ENCODE measurements at places on chromosomes 3 and 15.

DNA sequence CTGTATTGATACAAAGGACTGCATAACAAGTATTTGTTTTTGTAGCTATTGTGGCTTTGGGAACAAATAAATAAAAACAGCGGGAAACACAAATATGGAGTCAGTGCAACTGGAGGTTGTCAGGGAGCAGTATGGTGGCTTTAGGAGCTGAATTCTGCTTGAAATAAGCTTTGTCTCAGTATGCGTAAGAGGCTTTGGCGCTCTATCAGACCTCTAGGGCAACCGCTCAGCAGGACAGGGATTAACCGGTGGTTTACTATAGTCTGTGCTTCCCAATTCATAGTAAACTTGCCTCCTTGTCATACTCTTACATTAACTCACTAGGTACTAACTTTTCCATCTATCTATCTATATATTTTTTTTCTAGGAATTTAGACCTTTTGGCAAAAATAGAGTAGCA is 104.6 kb downstream of the ZIC1 start:
- no peak for DNase-seq

GRCh38 chr15:29278436-29279105 is 8.9 kb upstream of the NSMCE3 start:
- DNase-seq, result peak; percentile 31

GRCh38 chr3:112806903-112807302 is 39.8 kb downstream of the CD200R1L start:
- no peak for DNase-seq

GRCh38 chr3:180058238-180058637 is 21.5 kb upstream of the PEX5L start:
- DNase-seq, result no peak

GRCh38 chr3:28601291-28601690 is 252.7 kb upstream of the AZI2 start:
- DNase-seq, result no peak

DNA sequence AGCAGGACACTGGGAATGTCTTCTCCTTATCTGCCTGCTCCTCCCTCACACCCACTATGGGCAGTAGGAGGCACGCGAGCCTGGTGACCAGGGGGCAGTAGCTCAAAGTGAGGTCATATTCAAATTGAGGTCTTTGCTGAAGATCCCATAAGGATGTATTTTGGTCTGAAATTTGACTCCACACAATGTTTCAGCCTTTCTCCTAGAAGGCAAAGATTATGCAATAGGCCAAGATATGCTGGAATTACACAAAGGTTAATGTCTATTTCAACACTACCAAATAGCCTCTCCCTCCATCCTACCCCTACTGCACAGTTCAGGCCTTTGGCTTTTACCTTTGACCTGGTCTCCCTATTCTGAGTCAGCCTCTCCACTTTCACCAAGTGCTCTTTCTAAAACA is 203.0 kb downstream of the TIGIT start:
- DNase-seq, result no peak

- no peak for DNase-seq
Observed at GRCh38 chr3:102691507-102691906, 256.7 kb downstream of the ZPLD1 start.

GRCh38 chr3:62287392-62287927 is 85.9 kb downstream of the FEZF2 start:
- DNase-seq, result no peak

DNA sequence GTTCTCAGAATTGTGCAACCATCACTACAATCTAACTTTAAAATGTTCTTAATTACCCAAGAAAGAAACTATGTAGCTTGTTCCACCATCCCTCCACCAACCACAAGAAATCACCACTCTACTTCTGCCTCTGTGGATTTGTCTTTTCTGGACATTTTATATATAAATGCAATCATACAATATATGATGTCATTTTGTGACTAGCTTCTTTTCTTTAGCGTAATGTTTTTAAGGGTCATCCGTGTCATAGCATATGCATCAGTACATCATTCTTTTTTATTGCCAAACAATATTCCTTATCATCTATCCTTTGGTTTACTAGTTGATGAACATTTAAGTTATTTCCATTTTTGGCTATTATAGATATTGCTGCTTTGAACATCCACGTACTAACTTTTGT is 5.8 kb downstream of the ROBO2 start:
- DNase-seq, result no peak

DNA sequence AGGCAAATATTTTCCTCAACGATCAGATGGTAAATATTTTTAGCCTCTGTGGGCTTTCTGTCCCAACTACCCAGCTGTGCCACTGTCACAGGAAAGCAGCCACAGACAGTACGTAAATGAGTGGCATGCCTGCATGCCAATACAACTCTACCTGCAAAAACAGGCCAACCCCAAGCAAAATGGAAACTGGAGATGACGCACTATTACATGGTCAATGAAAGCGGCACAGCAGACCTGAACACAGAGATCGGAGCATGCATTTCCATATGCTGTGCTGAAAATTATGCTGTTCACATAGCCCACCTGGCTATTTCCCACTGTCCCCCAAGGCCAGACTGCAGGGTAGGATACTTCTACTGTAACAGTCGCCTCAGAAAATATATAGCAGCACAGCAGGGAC is 57.8 kb downstream of the HERC2 start:
- DNase-seq, result no peak

DNA sequence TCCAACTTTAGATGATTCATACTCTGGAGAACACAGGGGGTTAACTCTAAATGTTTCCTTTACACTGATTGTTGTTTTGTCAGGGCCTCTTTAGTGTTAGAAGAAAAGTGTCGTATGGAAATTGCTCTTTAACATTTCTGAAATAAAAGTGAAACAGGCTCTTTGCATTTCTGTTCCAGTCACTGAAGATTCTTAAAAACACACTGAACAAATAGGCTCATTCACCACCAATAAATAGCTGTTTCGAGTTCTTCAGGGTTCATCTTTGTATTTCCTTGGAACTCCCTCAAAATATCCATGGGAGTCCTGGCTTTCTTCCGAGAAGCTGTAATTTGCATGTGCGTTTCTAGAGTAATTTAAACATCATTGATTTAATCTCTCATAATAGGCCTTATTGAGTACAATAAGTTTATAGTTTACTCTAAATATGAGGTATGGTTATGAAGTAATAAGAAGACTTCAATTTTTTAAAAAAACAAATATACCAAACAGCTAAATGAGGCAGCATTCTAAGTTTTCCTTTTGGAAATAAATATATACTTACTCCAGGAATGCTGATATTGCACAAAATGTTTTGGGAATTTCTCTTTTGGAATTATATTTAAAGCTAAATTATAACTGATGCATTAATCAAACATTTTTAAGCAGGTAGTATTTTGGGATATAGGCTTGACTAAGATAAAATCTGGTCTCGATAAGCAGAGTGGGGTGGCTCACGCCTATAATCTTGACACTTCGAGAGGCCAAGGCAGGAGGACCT is 327.4 kb downstream of the EPHA3 start:
- no peak for DNase-seq

DNA sequence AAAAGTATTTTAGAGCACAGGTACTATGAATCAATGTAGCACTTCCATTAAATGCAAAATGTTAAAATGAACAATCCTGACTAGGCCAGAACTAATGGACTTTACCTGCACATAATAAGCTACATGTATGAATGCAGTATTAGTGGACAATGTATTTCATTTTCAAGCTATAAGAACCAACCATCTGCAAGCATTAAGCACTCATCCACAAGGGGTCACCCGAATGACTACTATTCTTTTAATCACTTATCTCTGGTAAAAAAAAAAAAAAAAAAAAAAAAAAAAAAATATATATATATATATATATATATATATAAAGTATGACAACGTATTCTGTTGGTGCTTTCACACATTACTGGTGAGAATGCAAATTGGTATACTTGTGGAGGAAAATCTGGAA is 7.2 kb downstream of the HERC1 start:
- DNase-seq, result no peak

GRCh38 chr3:12569836-12570235 is 12.9 kb downstream of the MKRN2 start:
- DNase-seq, result no peak

- no peak for DNase-seq
Observed at GRCh38 chr3:128480278-128480677, 12.7 kb downstream of the GATA2 start.

- no peak for DNase-seq
Observed at GRCh38 chr3:125107861-125108567, 52.2 kb upstream of the HEG1 start.

- no peak for DNase-seq
Observed at GRCh38 chr3:125179143-125179883, 33.2 kb downstream of the SLC12A8 start.

DNA sequence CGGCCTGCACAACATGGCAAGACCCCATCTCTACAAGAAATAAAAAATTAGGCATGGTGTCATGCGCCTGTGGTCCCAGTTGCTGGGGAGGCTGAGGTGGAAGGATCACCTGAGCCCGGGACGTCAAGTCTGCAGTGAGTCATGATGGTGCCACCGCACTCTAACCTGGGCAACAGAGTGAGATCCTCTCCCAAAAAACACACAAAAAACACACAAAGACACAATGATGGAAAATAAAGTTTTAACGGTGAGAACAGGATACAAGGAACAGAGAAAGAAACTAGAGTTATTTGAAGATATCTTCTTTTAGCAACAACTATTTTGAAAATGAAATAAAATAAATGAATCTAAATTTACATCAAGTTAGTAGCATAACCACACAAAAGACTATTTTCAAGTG is 12.0 kb downstream of the CLASP2 start:
- no peak for DNase-seq

GRCh38 chr15:62075595-62076277 is 9.0 kb downstream of the C2CD4A start:
- no peak for DNase-seq

DNA sequence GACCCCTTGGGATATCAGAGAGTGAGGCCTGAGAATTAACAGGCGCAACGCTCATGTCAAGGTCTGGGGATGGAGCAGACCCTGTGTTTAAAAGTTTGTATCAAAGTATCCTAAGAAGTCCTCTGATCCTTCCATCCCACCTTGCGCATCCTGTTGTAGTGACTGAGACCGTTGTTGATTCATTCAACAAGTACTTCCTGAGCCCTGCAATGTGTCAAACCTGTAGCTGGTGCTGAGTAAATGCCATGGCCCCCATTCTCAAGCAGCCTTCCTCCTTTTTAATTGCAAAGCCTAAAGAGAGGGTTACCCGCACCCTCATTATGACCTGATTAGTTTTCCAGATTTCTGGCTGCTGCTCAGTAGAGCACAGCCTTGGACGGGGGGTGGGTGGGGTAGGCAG is 46.4 kb downstream of the RPLP1 start:
- DNase-seq, result no peak

- DNase-seq, result no peak
Observed at GRCh38 chr15:69540622-69541021, 88.0 kb downstream of the RPLP1 start.

- no peak for DNase-seq
Observed at GRCh38 chr3:78015856-78016255, 976.0 kb downstream of the ROBO2 start.

- DNase-seq, result no peak
Observed at GRCh38 chr3:51580418-51580817, 41.9 kb downstream of the RAD54L2 start.

DNA sequence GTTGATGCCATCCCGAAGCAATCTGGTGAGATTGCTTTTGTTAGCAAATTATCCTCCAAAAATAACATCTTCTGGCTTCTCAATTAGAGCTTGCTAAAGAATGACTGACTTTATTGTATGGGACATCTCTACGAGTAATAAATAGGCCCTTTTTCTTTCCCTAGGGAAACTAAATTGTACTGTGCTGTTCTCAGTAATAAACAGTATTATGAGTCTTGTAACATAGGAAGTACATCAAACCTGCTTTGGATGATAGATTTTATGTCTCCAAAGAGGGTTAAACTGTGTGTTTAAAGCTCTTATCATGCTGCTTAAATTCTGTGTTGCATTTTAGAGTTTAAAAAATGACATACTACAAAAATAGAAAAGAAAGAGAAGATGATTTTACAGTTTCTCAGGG is 153.4 kb upstream of the THRB start:
- no peak for DNase-seq

- DNase-seq, result no peak
Observed at GRCh38 chr15:77487469-77487842, 66.8 kb downstream of the HMG20A start.

GRCh38 chr3:115156046-115156654 is 9.1 kb upstream of the ZBTB20 start:
- DNase-seq, result no peak

DNA sequence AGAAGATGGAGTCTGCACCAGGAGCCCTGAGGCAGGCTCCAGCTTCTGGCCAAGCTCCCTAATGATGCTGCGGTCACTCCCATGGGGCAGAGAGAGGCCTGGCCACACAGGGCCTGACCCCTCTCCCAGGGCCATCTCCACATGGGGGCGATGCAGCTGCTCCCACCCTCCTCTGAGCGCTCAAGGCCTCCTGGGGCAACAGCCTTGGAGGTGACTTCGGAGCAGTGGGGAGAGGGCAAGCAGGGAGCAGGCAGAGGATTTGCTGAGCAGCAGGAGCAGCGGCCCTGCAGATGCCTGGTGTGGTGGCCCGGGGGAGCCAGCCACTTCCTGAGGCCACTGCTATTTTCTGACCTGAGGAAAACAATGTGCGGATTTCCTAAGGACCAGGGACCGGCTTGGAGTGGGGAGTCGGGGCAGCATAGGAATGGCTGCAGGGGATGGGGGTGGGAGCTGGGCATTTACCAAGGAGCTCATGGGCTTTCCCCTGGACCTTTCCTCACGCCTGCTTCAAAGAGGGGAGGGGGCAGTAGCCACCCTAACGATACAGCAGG is 81.6 kb upstream of the RPL32 start:
- no peak for DNase-seq

- no peak for DNase-seq
Observed at GRCh38 chr3:107853821-107854220, 237.0 kb downstream of the CD47 start.

DNA sequence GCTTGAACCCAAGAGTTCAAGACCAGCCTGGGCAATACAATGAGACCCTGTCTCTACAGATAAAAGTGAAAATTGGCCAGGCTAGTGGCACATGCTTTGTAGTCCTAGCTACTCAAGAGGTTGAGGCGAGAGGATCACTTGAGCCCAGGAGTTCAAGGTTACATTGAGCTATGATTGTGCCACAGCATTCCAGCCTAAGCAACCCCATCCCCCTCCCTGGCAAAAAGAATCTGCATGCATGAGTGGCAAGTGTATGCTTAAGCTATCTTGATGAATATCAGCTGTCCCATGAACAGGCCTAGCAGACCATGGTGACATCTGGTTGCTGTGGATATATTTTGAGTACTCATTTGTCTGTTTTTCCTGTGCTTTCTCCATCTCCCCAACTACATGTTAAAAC is 4.7 kb downstream of the ATRIP start:
- DNase-seq, result no peak

GRCh38 chr3:131803113-131803512 is 231.7 kb downstream of the CPNE4 start:
- DNase-seq, result no peak

GRCh38 chr3:147757866-147758265 is 348.7 kb downstream of the ZIC1 start:
- DNase-seq, result no peak

GRCh38 chr15:39783244-39783820 is 691 bp upstream of the FSIP1 start:
- DNase-seq, result no peak

Measured in LoVo (cell line).